SK-N-DZ (cell line): ENCODE measurements at places on chromosomes 2 and 18.
A peak's percentile ranks its signal among the peaks of the same experiment; 100 is the strongest.

DNA sequence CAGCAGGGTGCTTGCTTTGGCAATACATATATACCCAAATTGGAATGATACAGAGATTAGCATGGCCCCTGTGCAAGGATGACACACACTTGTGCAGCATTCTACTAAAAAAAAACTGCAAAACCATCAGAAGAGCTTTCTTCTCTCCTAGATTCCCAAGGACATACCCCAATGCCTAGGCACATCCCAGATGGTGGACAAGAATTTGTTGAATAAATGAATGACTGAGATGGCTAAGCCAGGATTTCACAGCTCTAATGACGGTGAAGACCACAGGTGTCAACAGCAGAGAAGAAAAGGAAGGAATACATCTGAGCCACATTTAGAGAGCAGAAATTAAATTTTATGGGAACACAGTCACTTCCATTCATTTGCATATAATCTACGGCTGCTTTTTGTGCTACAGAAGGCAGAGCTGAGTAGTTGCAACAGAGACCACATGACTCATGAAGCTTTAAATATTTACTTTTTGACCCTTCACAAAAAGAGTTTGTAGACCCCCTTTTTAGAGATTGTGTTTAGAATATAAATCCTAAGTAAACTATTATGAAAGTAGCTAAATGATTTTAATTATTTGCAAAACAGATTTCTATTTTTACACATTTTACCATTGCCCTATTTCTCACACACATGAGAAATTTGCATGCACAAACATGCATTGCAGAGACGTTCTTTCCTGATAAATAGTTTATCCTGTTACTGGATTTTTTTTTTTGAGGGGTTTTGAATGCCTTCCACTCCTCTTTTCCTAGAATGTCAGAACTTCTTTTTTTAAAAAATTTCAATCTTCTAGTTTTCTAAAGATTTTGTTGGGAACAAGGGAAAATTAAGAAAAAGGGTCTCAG, 119.0 kb downstream of the PMAIP1 start:
- no peak for DNase-seq

DNA sequence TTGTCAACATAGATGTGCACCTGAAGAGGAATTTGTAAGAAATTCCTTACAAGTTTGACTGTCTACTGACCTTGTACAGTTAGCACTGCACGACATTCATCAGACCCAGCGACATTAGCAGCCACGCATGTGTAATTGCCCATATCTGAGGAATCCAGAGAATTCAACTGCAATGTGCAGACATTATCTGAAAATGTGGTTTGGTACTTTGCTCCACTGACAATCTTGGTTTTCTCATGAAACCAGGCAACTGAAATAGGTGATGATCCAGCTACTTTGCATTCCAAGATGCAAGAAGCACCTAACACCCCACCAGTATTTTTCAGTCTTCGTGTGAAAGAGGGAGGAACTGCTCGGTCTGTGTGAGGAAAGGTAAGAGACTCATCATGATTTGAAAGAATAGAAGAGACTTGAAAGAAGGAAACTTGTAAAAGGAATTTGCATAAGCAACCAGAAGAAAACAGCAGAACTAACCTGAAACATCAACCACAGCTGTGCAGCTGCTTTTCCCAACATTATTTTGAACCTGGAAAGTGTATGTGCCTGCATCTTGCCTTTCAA, 83.4 kb downstream of the TTN start:
- no peak for DNase-seq

GRCh38 chr2:16250466-16250865, 310.1 kb downstream of the MYCN start:
- DNase-seq: no peak

DNA sequence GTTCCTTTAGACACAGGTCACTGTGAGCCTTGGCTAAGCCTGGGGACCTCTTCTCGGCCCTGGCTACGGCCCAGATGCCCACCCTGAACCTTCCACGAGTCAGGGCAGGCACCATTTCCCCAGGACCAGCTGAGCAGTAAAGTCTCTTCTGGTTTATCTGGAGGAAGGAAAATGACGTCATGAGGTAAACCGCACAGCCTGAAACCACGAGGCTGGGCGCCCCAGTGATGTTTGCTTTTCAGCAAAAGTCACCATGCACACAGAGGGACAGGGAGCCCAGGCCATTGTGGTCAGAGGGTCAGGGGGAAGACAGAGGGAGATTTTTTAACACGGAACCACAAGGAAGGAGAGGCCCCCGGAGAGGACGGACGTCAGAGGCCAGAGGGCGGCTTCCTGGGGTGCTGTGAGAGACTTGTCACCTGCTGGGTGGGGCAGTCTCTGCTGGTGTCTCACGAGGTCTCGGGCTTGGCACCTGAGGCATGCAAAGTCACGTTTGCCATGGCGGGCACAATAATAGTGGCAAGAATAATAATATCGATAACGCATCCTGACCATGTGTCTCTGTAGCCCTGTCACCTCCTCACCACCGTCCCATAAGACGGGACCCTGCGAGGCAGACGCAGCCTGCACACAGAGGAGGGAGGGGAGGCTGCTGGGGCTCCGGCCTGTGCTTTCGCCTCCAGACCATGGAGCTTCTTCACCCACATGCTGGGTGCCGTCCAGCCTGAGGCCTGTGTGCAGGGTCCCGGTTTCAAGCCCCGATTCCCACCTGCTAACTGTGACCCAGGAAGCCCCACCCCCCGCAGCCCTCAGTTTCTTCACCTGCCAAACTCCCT, 33.2 kb upstream of the FOSL2 start:
- no peak for DNase-seq

DNA sequence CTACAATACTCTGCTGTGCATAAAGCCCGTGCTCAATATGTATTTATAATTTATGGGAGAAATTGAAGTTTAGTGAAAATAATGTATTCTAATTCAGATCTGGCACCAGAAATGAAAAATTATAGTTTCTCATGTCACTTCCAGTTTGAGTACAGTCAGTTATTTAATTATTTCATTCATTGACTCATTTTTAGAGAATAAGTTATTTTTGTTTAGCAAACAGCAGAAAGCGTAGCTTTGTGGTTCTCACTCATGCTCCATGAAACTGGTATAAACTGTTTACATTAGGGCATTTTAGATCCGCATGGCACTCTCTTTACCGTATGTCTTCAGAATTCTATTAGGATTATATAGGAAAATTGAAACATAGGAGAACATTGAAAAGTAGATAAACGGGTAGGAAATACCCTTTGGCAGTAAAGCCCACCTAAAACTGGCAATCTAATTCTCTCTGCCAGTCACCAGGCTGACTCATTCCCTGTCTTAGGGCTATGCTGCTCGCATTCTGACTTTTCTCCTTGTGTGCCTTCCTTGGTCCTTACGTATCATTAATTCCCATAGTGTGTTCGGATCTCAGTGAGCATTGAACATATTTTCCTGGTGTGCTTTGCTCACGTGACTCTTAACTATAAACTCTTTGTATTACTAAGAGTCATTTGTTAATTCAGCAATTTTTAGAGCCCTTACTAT, 106.0 kb downstream of the ZNF236 start:
- no peak for DNase-seq

GRCh38 chr2:226554701-226555100, 244.9 kb downstream of the IRS1 start:
- no peak for DNase-seq

- DNase-seq: no peak
Observed at GRCh38 chr2:38592951-38593350, 9.8 kb downstream of the HNRNPLL start.

GRCh38 chr2:61536180-61536571, 2.0 kb downstream of the XPO1 start:
- peak; percentile 11 for DNase-seq

GRCh38 chr2:68878753-68879152, 7.6 kb upstream of the BMP10 start:
- peak; percentile 52 for DNase-seq

- no peak for DNase-seq
Observed at GRCh38 chr2:171545086-171545485, 22.8 kb downstream of the CYBRD1 start.

DNA sequence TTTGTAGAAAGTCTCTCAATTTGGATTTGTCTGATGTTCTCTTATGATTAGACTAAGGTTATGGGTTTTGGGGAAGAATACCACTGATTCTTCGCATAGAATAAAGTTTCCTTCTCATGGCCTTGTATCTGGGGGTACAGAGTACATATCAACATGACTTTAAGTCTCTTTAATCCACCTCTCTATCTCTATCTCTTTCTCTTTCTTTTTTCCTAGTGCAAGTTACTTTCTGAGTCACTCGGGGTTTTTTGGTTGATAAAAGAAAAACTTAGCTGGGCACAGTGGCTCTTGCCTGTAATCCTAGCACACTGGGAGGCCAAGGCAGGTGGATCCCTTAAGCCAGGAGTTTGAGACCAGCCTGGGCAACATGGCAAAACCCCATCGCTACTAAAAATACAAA, 100.1 kb upstream of the MAP4K3 start:
- DNase-seq: no peak

GRCh38 chr2:172438741-172439508, 11.5 kb downstream of the ITGA6 start:
- no peak for DNase-seq

DNA sequence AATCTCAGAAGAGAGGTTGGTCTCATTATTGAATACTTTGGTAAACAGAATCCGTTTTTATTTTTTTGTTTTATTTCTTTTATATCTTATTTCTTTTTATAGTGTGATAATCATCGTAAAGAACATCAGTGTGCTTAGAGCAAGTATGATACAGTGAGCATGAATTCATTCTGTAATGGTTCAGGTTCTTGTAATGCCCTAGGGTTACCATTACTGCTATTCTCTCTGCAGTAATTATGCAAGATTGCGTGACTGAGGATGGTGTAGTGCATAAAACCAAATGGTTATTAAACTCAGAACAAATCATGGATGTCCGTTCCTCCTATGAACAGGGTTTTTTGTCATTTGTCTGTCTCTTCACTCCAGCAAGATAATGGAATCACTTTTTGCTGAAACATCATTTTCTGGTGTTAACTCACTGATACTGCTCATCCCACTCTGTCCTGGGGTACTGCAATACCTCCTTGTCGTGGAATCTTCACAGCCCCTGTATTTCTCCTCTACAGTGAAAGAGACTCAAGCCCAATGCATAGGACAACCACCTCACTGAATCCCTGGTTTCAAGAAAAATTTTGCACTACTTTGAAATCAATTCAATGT, 274.8 kb upstream of the ST6GAL2 start:
- DNase-seq: no peak

GRCh38 chr2:43814711-43815110, 23.9 kb downstream of the ABCG5 start:
- DNase-seq: no peak

- no peak for DNase-seq
Observed at GRCh38 chr2:39203382-39203781, 40.4 kb downstream of the CDKL4 start.

DNA sequence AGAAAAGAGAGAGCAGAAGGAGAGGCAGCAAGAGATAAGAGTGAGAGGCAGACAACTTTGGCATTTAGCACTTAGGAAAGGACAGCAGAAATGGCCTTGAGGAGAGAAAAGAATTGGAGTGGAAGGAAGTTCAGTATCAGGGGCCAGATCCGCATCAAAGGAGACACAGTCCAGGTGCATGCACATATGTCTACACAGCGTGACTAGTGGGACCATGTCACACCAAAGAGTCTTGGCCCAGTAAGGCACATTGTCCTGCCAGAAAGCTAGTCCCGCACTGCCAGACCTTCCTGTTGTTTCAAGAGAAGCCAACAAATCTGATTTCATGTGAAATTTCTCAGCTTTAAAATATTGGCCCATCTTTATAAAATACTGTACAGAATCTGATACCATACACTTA, 8.5 kb upstream of the STK39 start:
- DNase-seq: peak; percentile 58

DNA sequence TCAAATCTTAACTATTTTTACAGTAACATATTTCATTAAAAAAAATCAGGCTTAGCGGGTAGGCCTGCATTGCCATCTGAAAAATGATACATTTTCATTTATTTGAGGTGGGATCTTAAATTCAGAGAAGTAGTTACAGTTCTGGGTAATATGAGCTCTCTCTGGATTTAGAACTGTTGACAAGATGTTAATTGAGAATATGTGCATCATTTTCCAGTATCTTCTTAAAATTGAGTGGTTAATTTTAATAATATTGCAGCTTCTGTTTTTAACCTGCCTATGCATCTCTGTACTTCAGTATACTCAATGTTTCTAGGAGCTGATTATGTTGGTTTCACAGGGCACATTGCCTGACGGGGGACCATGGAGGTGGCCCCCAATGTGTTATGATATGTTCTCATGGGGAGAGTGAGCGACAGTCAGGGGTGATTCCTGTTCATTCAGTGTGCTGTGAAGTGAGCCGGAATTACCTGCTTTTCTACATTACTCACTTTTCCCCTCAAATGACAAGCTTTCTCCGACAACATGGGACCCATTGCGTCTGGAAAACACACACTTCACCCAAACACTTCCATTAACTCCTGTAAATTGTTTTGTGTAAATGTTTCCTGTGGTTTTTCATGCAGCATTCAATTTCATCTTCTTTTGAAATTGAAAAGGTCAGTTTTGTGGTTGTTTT, 406.2 kb downstream of the MTX2 start:
- DNase-seq: no peak

GRCh38 chr2:217231212-217231611, 371.3 kb upstream of the TNP1 start:
- DNase-seq: no peak

DNA sequence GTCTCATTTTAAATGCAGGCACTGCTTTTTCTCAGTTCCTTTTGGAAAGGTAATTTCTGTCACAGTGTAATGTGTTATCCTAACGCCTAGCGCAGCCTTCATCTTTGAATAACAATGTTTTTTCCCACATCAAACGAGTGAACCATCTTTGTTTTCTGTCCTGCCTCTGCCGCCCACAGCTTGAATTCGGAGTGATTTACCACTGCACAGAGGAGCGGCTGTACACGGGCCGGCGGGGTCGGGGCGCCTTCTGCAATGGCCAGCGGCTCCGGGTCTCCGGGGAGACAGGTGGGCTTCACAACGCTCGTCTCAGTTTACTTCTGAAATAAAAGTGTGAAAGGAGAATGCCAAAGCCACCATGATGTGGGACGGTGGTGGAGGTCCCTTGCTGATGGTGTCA, 32.8 kb downstream of the IMPA2 start:
- DNase-seq: no peak

DNA sequence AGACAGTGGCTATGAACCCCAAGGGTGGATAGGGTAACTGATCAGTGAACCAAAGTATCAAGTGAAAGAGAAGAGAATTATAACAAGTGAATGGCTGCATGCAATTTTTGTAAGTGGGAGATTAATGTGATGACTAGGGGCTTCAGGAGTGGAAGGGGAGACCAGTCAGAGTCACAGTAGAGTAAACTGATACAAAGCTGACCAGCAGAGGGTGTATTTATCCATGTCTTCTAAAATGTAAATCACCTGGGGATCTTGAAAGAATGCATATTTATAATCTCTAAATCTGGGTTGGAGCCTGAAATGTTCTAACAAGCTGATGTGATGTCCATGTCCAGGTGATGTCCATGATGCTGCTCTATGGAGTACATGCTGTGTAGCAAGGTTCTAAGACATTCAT, 1351.3 kb upstream of the CHAC2 start:
- peak; percentile 3 for DNase-seq
